Hematopoietic multipotent progenitor cell (in vitro differentiated cells): ENCODE measurements at places on chromosomes 1 and 21.

GRCh38 chr1:209510063-209510462 lies 73.5 kb upstream of the CAMK1G start:
- DNase-seq = no peak

DNA sequence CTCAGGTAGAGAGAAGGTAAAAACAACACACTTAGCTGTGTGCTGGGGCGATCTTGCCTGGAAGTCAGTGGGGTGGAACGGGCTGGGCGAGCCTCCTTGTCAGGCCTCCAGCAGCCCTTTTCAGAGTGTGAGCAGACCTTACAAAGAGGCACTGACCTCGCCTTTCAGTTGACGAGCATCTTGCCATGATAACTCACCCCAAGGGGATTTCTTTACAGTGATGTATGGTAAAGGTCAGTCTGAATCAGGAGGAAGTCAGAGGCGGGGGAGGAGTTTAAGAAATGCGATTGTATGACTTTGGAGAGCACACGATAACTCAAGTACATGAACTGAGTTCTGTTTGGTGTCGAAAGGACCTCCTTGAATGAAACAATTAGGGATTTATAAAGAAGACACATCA lies 326.5 kb upstream of the PROX1 start:
- no peak for DNase-seq

DNA sequence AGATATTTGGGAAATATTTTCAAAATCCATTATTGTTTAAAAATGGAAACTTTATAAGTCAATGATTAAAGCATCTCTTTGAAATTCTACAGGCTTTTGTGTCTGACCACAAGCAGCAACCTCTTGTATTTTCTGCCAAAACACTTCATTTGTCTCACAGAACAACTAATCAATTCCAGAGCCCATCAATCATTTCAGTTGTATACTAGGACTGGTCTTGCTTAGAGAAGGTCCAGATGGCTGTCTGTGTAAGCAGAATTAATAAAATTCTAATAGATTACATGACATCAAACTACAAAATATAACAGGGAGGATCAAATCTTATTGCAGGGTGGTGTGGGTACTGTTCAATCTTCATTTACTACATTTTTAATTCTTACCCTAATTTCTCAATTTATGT lies 76.4 kb downstream of the ACBD6 start:
- no peak for DNase-seq

- peak; percentile 54 for DNase-seq
These were observed 12.2 kb downstream of the SDCCAG8 start for GRCh38 chr1:243267914-243268653.

- no peak for DNase-seq
These were observed 173.0 kb upstream of the LMO4 start for GRCh38 chr1:87155648-87156047.

GRCh38 chr1:224188286-224188685 lies 5.2 kb downstream of the DEGS1 start:
- DNase-seq = no peak

GRCh38 chr1:88742531-88742930 lies 58.5 kb downstream of the PKN2 start:
- DNase-seq = no peak

DNA sequence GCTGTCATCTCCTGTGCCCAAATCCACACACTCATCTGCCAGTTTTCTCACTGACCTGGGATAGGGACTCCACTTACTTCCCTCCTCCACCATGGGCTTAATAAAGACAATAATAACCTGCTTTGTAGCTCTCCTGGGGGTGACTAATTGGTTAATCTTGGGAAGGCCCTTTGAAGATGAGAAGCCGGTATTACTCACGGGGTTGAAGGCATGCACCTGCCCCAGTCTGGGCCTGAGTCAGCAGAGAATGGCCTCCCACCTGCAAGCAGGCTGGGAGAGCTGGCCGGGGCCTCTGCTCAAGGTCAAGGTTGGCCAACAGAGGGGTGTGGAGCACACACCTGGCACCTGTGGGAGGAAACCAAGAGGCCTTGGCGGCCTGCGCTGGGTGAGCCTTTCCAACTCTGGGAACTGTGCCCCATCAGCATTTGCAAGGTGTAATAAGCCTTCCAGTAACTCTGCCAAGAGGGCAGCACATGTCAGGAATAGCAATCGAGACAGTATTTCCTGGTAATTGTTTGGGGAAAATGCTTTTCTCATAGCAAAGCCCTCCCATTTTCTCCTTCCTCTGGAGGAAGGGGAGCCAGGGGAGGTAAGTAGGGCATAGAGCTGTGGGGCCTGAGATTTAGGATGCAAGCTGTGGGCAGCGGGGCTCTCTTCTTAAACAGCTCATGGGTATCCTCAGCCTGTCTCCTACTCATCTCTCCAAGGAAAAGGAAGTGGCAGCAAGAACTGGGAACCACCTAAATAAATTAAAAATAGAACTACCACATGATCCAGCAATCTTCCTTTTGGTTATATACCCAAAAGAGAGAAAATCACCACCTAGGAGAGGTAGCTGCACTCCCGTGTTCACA lies 49.0 kb downstream of the TOMM20 start:
- no peak for DNase-seq

- no peak for DNase-seq
These were observed 24.6 kb downstream of the WNT3A start for GRCh38 chr1:228031276-228031995.
